ENCODE measurements at places on chromosomes 6 and 20. TPM values are rescaled to one million over a fixed set of nuclear protein-coding genes. Genes with fewer than 3 reads are reported as not detected.

NMBR gene
- not detected for total RNA-seq

SKIC2 gene
- 42.8 TPM for total RNA-seq

GRCh38 chr6:108210556-108210955 is 44.7 kb downstream of the NR2E1 start:
- DNase-seq = no peak

DNA sequence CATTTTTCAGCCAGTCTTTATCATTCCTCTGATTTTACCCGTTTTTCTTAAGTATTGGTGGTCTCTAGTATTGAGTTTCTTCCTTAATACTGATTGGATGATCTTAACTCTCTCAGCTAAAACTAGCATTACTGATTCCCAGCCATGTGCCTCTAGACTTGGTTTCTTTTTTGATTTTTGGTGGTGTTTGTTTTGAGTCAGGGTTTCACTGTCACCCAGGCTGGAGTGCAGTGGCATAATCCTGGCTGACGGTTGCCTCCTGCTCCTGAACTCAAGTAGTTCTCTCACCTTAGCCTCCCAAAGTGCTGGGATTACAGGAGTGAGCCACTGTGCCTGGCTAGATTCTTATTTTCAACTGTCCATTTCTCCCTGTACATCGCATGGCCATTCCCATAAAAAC is 24.9 kb downstream of the DPPA5 start:
- no peak for DNase-seq

GRCh38 chr6:53793318-53794136 is 1.3 kb upstream of the LRRC1 start:
- peak; percentile 56 for DNase-seq

DNA sequence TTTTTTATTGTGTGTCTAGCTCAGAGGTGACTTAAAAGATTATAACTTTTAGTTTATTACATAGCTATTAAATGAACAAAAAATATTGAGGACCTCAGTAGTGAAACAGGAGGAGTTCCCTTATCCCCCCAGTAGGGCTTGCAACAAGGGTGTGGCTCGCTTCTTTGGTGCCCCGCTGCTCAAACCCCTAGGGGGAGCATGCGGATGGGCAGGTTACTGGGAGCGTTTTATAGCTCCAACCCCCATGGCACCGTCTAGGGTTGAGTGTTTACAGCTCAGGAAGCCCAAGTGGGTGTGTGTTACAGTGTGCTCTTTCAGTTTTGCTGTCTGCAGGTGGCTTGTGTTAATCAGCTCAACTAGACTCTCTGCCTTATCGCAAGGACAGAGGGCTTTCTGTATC is 1513.7 kb downstream of the GRIK2 start:
- DNase-seq = no peak

AGER gene
- total RNA-seq = 0.16 TPM

DNA sequence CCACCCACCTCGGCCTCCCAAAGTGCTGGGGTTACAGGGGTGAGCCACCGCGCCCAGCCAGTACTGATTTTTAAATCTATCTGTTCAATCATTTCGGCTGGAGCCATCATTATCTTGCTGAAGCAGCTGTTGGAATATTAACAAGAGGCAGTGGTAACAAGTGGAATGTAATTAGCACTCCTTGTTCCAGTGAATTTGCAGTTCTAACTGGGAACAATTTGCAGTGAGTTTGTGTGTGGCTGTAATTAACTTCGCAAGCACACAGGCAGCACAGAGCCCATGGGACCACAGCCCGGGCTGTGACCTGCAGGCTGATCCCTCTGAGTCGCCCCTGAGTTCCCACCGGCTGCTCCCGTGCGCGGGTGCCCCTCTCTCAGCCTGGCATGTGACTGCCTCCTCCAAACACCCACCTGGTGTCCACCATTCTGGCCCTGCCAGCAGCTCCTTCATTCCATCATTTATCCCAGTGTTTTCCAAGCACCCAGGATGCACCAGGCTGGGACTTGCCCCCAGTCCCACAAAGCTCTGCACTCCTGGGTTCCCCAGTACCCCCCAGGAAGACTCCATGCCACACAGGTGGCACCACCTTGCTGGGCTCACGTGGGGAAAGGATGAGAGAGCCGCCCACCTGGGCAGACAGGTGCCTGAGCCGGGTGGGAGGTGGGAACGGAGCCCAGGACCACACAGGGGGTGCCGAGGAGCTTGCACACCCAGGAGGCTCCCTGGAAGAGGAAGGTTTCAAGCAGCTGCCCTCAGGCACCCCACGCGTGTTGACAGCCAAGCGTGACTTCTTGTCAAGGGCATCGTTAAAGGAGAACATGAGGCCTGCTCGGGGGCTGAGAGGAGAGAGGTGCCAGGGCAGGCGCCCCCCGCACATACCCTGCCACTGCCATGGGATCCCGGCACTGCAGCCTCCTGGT is 75.2 kb downstream of the YTHDF1 start:
- no peak for DNase-seq

DNA sequence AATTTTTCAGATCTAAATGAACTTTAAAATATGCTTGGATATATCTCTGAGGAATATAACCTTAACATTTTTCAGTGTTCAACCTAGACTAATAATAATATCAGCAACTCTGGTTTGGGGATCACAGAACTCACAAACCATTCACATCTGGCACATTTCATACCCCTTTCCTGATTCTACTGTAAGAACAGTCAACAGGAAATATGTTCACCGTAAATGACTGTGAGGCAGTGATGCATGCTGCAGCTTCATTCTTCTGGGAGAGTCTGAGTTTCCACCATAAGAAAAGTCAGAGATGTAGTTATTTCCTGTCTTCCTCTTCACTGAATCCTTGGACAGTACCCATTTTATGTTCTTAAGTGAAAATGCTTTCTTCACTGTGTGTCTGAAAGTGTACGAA is 134.2 kb upstream of the IFNGR1 start:
- DNase-seq = no peak

XKR7 gene
- not detected for total RNA-seq

DNA sequence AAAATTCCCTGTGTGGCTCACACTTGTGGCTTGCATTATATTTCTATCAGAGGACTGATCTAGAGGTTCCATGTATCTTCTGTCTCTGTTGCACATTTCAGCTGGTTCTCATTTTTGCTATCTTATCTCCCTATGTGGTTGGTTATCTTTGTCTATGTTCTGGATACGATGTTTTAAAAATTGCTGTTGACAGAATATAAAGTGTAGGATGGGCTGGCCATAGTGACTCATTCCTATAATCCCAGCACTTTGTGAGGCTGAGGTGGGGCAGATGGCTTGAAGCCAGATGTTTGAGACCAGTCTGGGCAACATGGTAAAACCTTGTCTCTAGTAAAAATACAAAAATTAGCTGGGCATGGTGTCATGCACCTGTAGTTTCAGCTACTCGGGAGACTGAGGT is 9.9 kb upstream of the ULBP3 start:
- peak; percentile 72 for DNase-seq

AIF1 gene
- total RNA-seq = not detected

DNA sequence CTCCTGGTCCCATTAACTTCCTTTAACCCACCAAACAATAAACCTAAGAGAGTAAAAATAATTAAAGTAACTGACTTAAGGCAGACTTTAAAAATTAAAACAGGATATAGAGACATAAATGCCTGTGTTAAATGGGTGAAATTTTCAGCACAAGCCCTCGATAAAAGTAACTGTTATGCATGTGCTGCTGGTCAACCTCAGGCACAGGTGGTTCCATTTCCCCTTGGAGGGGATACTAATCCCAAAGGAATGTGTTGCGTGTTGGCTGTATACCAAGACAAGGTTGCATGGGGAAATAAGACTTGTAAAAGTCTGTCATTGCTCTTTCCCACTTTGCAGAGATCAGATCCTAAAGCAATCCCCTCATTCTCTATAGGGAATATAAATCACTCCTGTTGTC is 25.8 kb downstream of the HLA-A start:
- peak; percentile 31 for DNase-seq

DNA sequence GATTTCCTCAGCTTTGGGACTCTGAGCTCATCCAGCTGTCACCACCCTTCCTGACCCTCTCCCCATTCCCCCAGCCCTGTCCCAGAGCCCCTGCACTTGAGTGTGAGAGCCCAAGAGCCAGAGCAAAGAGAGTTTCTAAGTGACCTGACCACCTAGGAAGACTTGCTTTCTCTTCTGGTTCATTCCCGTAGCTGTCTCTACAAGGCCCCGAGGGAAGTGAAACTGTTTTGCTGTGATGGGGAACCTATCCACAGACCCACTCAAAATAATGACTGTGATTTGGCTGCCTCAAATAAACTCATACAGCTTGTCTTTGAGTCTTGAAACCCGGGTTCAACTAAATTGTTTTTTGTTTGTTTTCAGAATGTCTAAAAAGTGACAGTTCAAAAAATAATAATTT is 74.6 kb upstream of the XRN2 start:
- DNase-seq = no peak

DNA sequence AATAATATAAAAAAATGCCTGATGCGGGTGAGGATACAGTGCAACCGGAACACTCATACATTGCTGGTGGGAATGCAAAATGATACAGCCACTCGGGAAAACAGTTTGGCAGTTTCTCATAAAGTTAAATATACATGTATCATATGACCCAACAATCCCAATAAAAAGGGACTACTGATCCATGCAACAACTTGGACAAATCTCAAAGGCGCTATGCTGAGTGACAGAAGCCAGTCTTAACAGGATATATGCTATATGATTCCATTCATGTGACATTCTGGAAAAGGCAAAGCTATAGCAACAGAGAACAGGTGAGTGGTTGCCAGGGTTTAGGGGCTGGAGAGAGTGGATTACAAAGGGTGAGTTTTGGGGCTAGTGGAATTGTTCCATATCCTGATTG is 170.2 kb upstream of the MLN start:
- DNase-seq = no peak

GRCh38 chr6:31821301-31822035 is 6.1 kb upstream of the HSPA1B start:
- DNase-seq = no peak

GRCh38 chr6:116444092-116444491 is 17.1 kb upstream of the CALHM6 start:
- DNase-seq = peak; percentile 69

- no peak for DNase-seq
Measured at GRCh38 chr20:19313342-19314069, 101.1 kb downstream of the SLC24A3 start.
